Hematopoietic multipotent progenitor cell (in vitro differentiated cells): ENCODE measurements at places on chromosomes 3 and 15.

- peak; percentile 61 for DNase-seq
These were observed 74.2 kb downstream of the MAGEF1 start for GRCh38 chr3:184637705-184638104.

GRCh38 chr3:55476515-55476914 is 10.6 kb downstream of the WNT5A start:
- no peak for DNase-seq

- no peak for DNase-seq
These were observed 48.0 kb downstream of the EHHADH start for GRCh38 chr3:185205865-185206264.

DNA sequence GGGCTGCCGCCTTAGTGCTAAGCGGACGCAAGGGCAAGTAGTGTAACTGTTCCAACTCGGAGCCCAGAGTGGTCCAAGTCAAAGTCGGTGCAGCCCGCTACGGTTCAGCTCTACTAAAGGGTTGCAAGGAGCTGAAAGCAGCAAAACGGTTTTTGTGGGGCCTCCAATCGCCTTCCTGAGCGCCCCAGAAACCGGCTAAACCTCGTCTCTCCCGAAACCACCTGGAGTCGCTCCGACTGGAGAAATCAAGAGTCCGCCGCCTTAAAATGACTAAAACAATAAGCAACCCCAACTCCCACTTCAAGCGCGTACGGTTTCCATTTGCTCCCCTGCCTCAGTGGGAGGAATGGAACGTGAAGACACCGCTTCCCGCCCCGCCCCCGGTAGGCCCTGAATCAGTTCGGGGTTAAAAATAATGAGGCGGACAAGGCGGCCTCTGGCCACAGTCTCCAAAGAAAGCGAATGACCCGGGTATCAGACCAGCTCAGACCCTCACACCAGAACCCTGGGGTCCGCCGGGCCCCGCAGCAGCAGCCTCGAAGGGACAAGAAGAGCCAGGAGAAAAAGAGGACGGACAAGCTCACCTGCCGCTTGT is 401 bp downstream of the SEC11A start:
- DNase-seq = no peak

DNA sequence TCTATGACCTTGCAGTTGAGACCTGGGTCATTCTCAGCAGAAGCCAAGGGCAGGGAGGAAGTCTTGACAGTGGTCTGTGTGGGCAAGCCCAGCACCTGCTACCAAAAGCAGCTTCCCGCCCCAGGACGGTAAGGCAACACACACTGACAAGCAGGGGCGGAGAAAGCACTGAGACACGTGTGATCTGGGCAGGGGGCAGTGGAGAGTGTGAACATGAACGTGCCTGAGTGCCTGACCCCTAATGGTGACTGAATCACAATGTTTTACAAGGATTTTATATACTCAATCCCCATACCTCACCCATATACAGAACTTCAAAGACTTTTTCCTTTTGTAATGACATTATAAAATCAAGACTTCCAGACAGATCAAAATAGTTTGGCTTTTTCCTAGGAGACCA is 35.2 kb downstream of the ANP32A start:
- DNase-seq = no peak

DNA sequence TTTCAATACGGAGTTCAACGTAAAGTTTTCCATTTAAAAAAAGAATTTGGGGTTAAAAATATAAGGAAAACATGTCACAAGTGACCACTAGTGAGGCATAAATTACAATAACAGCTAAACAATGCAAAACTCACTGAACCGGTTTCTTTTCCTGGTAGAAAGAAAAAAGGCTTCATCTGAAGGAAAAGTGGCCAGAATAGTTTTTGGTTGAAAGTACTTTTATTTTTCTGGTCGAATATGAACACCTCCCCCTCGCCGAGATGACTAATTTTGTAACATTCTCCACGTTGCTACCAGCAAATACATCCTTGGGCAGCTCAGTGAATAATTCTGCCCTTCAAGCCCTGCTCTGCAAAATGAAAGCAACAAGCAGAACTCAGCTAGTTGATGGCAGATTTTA is 3.9 kb upstream of the SRGAP3 start:
- no peak for DNase-seq

DNA sequence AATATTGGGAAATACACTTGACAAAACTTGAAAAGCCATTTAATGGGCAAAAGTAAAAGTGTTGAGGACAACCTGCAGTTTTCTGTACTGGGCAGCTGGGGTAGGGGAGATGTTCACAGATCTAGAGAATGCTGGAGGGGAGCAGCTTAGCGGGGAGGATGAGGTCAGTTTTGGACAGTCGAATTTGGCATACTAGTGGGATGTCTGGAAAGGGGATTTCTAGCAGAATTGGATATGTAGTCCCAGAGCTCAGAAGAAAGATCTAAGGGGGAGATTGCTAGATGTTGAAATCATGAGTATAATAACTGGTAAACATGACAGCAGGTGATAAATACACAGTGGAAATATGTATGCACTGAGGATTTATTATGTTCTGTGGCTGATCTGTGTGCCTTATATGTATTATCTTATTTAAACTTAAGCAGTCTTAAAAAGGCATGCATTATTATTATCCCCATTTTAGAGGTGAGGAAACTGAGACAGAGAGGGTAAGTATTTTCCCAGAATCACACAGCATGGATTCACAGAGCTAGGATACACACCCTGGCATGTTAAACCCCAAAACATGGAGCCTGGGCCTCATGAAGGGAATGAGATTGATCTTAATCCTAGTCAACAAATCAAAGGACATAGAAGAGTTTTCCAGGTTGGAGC is 42.7 kb downstream of the TLNRD1 start:
- DNase-seq = no peak

DNA sequence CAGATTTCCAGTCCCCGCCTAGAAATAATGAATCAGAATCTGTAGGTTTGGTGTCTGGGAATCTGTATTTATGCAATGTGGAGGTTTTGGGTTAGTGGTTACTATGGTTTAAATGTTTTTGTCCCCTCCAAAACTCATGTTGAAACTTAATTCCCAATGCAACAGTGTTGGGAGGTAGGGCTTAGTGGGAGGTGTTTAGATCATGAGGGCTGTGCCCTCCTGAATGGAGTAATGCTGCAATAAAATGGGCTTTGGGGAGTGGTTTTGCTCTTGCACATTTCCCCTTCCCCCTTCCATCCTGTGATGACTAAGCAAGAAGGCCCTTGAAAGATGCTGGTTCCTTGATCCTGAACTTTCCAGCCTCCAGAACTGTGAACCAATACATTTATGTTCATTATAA is 9.2 kb upstream of the RFC4 start:
- DNase-seq = no peak
